CD14-positive monocyte (primary cell): ENCODE measurements at places on chromosomes 1 and 21.
A peak's percentile ranks its signal among the peaks of the same experiment; 100 is the strongest.

GRCh38 chr1:208247696-208248095 lies 3.5 kb upstream of the PLXNA2 start:
- H3K27me3 ChIP-seq = peaks cover 2% of the 10 kb centered on the region
- DNase-seq = no peak
- no peak overlapping the region for H3K4me3 ChIP-seq

- no peaks in the 10 kb centered on the region for H3K27me3 ChIP-seq
- no peak for DNase-seq
- no peak overlapping the region for H3K4me3 ChIP-seq
Observed at GRCh38 chr1:184471686-184472085, 84.9 kb downstream of the C1orf21 start.

DNA sequence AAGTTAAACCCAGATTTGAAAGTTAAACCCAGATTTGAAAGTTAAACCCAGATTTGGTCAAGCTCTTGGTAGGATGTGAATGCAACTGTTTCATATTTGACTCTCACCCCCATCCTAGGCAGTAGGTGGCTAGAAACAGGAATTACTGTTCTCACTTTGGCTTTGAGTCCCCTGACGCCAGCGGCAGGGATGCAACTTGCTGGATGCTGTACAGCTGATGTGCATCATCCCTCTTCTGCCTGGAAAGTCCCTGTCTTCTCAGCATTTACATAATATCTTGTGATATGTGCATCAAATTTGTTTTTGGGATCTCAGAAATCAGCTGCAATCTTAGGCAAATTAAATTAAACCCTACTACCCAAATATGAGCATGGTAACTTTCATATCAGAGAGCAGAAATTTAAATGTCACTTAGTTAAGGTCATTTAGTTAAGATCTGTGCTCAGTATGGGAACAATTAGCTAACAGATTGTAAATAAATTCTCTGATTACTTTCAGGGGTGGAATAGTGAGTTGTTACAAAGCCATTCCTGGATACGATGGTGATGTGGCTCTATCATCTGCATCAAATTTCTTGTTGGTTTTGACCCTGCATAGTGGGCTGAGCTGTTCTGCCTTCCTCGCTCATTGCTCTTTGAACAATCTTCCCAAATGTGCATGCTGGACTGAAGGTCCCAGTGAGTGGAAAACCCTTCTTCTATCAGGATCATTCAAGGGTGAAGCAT lies 6.8 kb upstream of the HAO2 start:
- H3K27ac ChIP-seq = no peak overlapping the region
- no peak overlapping the region for H3K4me3 ChIP-seq
- H3K4me1 ChIP-seq = no peaks in the 10 kb centered on the region
- no peaks in the 10 kb centered on the region for H3K27me3 ChIP-seq
- no peak for DNase-seq
- H3K36me3 ChIP-seq = no peaks in the 10 kb centered on the region

DNA sequence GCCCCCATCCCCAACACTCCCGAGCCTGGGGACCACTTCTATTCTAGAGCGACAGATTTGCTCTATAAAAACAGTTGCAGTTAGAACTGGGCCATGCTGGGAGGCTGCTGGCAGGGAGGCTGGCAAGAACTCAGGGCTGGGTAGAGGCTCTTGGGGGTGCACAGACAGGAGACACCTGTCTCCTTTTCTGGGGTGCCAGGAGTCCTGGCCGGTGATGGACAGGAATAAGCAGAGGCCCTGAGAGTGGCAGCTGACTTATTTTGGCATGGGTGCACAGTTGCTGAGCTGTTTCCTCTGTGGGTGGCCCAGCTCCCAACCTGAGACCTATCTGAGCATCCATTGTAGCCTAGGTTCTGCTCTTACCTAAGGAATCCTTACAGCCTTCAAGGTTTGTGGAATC lies 39.2 kb upstream of the TMPRSS2 start:
- H3K4me1 ChIP-seq = no peaks in the 10 kb centered on the region
- no peak for DNase-seq
- H3K27me3 ChIP-seq = peaks cover 2% of the 10 kb centered on the region
- no peak overlapping the region for H3K27ac ChIP-seq
- no peak overlapping the region for H3K4me3 ChIP-seq

DNA sequence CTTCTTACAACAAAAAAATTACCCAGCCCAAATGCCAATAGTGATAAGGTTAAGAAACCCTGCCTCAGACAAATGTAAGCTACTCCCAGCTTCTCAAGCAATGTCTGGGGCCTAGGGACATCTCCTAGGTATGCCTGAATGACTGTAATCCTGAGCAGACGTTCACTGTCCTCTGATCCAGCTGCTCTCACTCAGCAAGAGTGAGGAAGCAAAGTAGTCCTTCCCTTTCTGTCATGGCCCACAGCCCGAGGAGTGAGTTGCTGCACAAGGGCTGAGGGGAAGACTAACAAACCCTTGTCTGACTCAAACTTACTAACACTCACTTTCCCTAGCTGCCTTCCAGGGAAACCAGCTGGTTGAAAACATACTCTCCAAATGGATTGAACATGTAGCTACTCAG lies 124.9 kb upstream of the TNFSF4 start:
- peak overlapping the region; percentile 64 for H3K27ac ChIP-seq
- no peak overlapping the region for H3K4me3 ChIP-seq
- no peaks in the 10 kb centered on the region for H3K36me3 ChIP-seq

GRCh38 chr1:234670967-234671626 lies 61.1 kb upstream of the IRF2BP2 start:
- H3K4me3 ChIP-seq = no peak overlapping the region
- no peaks in the 10 kb centered on the region for H3K36me3 ChIP-seq
- H3K27ac ChIP-seq = no peak overlapping the region
- no peak for DNase-seq
- peaks cover 15% of the 10 kb centered on the region for H3K4me1 ChIP-seq

- H3K27ac ChIP-seq = no peak overlapping the region
- H3K4me1 ChIP-seq = peaks cover 17% of the 10 kb centered on the region
- DNase-seq = no peak
- H3K27me3 ChIP-seq = no peaks in the 10 kb centered on the region
- H3K4me3 ChIP-seq = no peak overlapping the region
Observed at GRCh38 chr1:212188599-212189351, 96.4 kb upstream of the PPP2R5A start.

DNA sequence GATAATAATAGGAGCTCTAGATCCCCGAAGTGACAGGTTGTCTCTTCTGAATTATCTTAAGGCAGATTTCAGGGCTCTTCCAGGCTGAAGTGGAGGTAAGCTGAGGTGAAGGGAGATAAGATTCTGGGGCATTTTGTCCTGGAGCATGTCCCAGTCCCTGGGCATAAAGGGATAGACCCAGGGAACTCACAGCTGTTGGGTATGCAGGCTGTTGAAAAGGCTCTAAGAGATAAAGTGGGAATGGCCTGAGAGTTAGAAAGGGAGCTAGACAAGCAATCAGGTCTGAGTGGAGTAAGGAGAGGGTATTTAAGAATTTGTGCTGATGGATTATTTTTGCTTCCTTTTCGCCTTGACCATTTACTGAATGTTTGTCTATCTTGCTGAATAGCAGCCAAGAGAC lies 123.7 kb downstream of the NOS1AP start:
- no peak for DNase-seq
- no peaks in the 10 kb centered on the region for H3K36me3 ChIP-seq
- no peak overlapping the region for H3K27ac ChIP-seq
- H3K4me3 ChIP-seq = no peak overlapping the region
- H3K27me3 ChIP-seq = no peaks in the 10 kb centered on the region

- H3K4me1 ChIP-seq = no peaks in the 10 kb centered on the region
- H3K27me3 ChIP-seq = no peaks in the 10 kb centered on the region
- no peak for DNase-seq
- no peak overlapping the region for H3K27ac ChIP-seq
Observed at GRCh38 chr1:35980090-35980489, 49.2 kb downstream of the AGO3 start.

GRCh38 chr1:187839873-187840272 lies 1011.1 kb downstream of the PLA2G4A start:
- no peak for DNase-seq
- no peaks in the 10 kb centered on the region for H3K27me3 ChIP-seq
- H3K36me3 ChIP-seq = no peaks in the 10 kb centered on the region
- no peak overlapping the region for H3K4me3 ChIP-seq
- no peak overlapping the region for H3K27ac ChIP-seq

GRCh38 chr1:232980355-232980978 lies 30.1 kb downstream of the NTPCR start:
- H3K4me3 ChIP-seq = no peak overlapping the region
- no peak for DNase-seq
- H3K27me3 ChIP-seq = no peaks in the 10 kb centered on the region
- peaks cover 19% of the 10 kb centered on the region for H3K36me3 ChIP-seq

GRCh38 chr1:217313096-217313495 lies 317.8 kb downstream of the GPATCH2 start:
- H3K36me3 ChIP-seq = no peaks in the 10 kb centered on the region
- DNase-seq = no peak
- no peaks in the 10 kb centered on the region for H3K27me3 ChIP-seq
- H3K4me3 ChIP-seq = no peak overlapping the region
- no peaks in the 10 kb centered on the region for H3K4me1 ChIP-seq
- no peak overlapping the region for H3K27ac ChIP-seq

DNA sequence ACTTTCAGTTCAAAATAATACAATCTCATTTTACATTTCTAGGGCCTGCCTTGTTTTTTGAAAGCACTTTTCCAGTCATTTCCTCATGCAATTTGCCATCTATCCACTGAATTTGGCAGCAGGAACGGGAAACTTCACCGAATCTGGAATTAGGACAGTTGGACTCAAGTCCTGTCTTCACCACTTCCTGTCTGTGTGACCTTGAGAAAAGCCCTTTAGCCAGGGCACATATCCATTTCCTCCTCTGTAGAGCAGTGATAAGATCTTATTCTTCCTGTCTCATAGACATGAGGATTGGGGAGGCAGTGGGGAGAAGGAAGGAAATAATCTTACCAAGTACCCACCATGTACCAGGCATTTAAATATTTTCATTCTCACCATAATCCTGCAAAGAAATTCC lies 12.0 kb downstream of the VAV3 start:
- DNase-seq = peak; percentile 38
- H3K4me3 ChIP-seq = no peak overlapping the region
- H3K27me3 ChIP-seq = no peaks in the 10 kb centered on the region
- H3K27ac ChIP-seq = no peak overlapping the region

DNA sequence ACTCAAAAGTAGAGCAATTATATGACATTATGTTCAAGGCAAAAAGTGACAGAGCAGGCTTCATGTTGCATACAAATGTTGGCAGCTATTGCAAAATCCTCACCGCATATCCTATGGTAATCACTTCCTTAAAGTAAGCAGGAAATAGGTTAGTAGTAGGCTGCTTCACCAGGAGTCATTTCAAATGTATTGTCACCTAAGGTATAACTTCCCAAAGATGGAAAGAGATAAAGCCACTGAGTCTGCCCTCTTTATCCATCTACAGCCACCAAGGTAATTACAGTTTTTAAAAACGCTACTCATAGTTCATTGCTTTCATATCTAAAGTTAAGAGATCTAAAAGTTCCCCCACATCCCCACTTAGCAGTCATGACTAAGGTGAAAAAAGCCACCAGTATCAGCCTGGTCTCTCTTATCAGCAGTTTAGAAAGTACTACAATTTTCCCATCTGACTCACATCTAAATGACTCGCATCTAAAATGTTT lies 31.6 kb upstream of the UBE2U start:
- H3K27ac ChIP-seq = no peak overlapping the region
- DNase-seq = peak; percentile 27
- H3K36me3 ChIP-seq = no peaks in the 10 kb centered on the region
- no peaks in the 10 kb centered on the region for H3K27me3 ChIP-seq
- H3K4me3 ChIP-seq = no peak overlapping the region
- peaks cover 13% of the 10 kb centered on the region for H3K4me1 ChIP-seq

DNA sequence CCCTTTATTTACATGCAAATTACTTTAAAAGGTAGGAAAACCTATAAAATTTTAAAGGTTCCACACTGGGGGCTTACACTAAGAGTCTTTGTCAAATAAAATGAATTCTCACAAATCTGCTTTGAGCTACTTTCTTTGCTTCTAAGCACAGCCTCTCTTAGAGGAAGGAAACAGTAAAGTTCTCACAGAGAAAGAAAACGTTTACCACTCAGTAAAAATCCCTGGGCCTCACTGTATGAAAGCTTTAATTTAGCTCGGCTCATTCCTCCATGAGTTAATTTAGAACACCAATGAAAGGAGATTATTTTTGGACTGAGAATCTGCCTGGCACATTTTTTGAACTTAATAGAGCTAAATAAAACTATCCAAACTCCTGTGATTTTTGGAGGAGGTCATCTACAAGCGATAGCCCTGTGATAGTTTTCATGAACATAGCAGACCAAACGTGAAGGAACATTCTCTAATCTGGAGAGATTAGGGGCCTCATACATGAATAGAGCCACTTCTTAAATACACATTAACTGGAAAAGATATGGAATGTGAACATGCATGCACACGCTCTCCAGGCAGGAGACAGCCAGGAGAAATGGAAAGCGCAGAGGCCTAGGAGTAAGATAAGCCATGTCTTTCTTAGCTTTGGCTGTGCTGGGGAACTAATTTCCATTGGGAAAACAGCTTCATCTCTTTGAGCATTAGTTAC lies 32.8 kb downstream of the PRRX1 start:
- no peak overlapping the region for H3K27ac ChIP-seq
- DNase-seq = no peak
- H3K4me3 ChIP-seq = no peak overlapping the region
- no peaks in the 10 kb centered on the region for H3K27me3 ChIP-seq

DNA sequence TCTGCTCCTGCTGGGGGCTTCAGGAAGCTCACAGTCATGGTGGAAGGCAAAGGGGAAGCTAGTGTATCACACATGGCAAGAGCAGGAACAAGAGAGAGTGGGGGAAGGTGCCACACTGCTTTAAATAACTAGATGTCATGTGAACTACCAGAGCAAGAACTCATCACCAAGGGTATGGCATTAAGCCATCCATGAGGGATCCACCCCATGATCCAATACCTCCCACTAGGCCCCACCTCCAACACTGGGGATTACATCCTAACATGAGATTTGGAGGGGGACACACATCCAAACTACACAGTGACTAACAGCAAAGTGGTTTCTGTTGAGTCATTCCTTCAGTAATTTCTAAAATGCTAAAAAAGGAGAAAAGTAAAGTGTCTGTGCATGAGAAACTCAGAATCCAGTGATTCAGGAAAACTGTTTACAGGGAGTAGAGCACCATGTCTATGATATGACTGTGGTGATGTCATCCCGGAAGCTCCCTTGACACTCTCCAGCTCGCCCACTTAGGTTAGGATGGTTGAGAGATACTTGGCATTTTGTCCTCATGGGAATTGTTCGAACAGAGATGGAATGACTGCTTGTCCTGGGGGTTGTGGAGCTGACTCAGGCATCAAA lies 50.3 kb downstream of the CHD1L start:
- no peak overlapping the region for H3K27ac ChIP-seq
- H3K27me3 ChIP-seq = no peaks in the 10 kb centered on the region
- peaks cover 86% of the 10 kb centered on the region for H3K36me3 ChIP-seq
- no peaks in the 10 kb centered on the region for H3K4me1 ChIP-seq

GRCh38 chr1:9855186-9855585 lies 31.4 kb upstream of the CLSTN1 start:
- H3K36me3 ChIP-seq = peaks cover 36% of the 10 kb centered on the region
- no peak for DNase-seq
- peaks cover 6% of the 10 kb centered on the region for H3K27me3 ChIP-seq
- no peak overlapping the region for H3K4me3 ChIP-seq

GRCh38 chr1:10671090-10671489 lies 125.4 kb downstream of the CASZ1 start:
- no peak overlapping the region for H3K4me3 ChIP-seq
- no peaks in the 10 kb centered on the region for H3K4me1 ChIP-seq
- no peak overlapping the region for H3K27ac ChIP-seq
- H3K36me3 ChIP-seq = no peaks in the 10 kb centered on the region
- no peak for DNase-seq
- no peaks in the 10 kb centered on the region for H3K27me3 ChIP-seq
